ENCODE measurements at places on chromosomes 13 and 19.
A peak's percentile ranks its signal among the peaks of the same experiment; 100 is the strongest.

GRCh38 chr19:57537953-57538547 lies 10.9 kb downstream of the ZNF549 start:
- DNase-seq: no peak

DNA sequence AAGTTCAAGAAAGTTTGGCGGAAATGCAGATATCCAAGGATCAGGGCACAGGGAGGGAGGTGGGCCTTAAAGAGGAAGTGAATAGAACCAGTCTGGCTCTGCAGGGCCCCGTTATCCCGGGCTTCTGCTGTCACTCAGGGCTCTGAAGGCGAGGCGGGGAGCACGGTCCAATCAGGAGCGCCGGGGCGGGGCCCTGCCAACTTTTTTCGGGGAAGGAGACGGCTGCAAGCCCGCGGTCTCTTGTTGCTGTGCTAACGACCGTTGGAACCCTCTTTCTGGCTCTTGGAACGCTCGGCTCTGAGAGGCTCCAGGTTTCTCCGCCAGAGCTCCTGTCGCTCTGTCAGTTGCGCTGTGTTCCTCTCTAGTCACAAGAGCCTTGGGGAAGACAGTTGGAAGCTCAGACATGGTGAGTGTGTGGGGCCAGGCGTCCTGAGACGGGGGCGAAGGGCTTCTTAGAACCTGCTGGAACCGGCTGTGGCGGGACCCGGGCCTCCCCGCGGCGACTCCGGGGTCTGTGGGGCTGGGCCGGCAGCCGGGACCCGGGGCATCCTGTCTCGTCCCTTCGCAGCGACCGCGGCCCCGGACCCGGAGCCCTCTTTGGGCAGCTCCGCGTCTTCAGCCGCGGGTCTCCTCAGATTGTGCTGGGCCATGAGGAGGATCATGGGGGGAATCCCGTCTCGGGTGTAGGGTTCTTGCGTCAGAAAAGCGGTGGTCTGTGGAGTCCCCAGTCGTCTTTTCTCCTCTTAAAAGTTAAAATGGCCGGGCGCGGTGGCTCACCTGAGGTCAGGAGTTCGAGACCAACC lies 27.7 kb downstream of the ZNF844 start:
- DNase-seq: peak; percentile 57

DNA sequence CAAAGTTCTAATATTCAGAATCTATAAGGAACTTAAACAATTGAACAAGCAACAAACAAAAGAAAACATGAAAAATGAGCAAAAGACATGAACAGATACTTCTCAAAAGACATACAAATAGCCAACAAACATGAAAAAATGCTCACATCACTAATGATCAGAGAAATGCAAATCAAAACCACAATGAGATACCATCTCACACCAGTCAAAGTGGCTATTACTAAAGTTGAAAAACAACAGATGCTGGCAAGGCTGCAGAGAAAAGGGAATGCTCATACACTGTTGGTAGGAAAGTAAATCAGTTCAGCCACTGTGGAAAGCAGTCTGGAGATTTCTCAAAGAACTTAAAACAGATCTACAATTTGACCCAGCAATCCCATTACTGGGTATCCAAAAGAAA lies 74.3 kb downstream of the CRYL1 start:
- no peak for DNase-seq

GRCh38 chr19:31502536-31503170 lies 153.4 kb upstream of the TSHZ3 start:
- DNase-seq: no peak

- DNase-seq: no peak
Observed at GRCh38 chr19:2524840-2525723, 49.2 kb downstream of the GADD45B start.

GRCh38 chr19:19655641-19656343 lies 7.7 kb downstream of the ATP13A1 start:
- no peak for DNase-seq

DNA sequence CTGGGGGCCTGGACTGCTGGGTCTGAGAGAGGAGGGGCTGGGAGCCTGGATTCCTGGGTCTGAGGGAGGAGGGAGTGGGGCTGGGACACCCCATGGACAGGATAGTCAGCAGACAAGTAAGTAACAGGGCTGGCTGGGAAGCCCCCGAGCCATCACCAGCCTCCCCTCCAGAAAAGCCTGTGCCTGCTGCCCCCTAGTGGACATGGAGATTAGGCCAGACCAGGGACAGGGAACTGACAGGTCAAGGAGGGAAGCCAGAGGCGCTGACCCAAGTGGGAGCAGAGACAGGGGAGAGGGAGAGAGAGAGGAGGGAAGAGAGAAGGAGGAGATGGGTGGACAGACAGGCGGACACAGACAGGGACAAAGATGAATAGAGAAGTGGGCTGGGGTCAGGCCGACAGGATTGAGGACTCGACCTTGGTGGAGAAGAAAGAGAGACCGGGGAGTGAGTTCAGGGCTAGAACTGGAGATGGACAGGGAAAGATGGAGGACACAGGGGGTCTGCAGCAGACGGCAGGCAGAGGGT lies 6.7 kb upstream of the ERFL start:
- peak; percentile 79 for DNase-seq

- DNase-seq: no peak
Observed at GRCh38 chr13:112158961-112159360, 92.0 kb downstream of the SOX1 start.

DNA sequence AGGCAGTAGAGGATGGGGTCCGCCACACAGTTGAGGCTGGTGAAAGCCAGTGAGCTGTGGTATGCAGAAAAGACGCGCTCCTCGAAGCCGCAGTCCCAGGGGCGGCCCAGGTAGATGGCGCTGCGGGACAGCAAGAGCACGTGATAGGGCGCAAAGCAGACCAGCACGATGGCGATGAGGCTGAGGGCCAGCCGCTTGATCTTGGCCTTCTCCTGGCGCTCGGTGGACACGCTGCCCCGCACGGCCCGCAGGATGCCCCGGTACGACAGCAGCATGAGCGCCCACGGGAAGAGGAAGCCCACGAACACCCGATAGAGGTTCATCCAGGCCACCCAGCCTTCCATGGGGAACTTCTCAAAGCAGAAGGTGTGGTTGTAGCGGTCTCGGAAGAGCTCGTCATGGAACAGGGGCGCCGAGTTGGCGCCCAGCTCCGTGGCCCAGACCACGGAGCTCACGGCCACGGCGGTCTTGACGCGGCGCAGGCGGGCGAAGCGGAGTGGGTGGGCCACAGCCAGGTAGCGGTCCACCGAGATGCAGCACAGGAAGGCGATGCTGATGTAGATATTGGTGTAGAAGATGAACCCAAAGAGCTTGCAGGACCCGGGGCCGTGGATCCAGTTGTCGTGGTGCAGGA lies 6.5 kb upstream of the OPA3 start:
- DNase-seq: peak; percentile 51
